AG04450 (cell line): ENCODE measurements at places on chromosomes 12 and 14.

- no peak for DNase-seq
These were observed 59.6 kb downstream of the CACNA1C start for GRCh38 chr12:2112401-2112800.

GRCh38 chr14:53055003-53055402, 98.1 kb downstream of the DDHD1 start:
- peak; percentile 42 for DNase-seq

- DNase-seq, result no peak
These were observed 8.1 kb upstream of the SNRNP35 start for GRCh38 chr12:123449856-123450255.

GRCh38 chr12:24617471-24617870, 331.4 kb downstream of the BCAT1 start:
- no peak for DNase-seq

- no peak for DNase-seq
These were observed 12.3 kb upstream of the RTRAF start for GRCh38 chr14:51977075-51977474.

GRCh38 chr14:60647837-60648248, 1.4 kb downstream of the SIX1 start:
- no peak for DNase-seq

GRCh38 chr12:84641940-84642545, 270.6 kb downstream of the SLC6A15 start:
- no peak for DNase-seq

- no peak for DNase-seq
These were observed 7.0 kb downstream of the IFI27L2 start for GRCh38 chr14:94122438-94122837.

- DNase-seq, result no peak
These were observed 25.1 kb upstream of the WNK1 start for GRCh38 chr12:727321-727720.

GRCh38 chr12:120342175-120343038, 14.8 kb upstream of the PLA2G1B start:
- no peak for DNase-seq

DNA sequence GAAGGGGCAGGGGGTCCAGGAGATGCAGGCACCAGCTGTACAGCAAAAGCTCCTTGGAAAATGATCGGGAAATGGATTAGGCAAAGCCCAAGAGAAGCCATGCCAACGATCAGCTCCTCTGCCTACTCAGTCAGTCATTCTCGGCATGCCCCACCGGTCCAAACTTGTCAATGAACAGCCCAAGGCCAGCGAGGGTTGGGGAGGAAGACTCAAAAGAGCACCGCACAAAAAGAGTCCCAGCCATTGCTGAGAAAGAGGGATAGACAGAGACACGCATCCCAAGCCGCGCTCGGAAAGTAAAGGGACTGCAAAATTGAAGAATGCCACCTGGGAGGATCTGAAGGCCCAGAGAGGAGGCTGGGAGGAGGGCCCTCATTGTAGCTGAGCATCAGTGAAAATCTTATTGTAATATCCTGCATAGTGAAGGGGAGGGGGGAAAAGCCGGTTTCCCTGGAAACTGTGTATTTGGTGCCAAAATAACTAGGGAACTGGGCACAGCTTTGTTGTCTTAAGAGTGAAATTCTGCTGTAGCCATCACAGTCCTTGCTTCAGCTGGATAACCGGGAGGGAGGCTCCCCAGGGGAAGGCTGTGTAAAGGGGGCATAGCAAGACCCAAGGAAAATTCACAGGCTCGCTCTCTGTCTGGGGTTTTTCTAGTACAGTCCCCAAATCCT, 4.7 kb downstream of the KDM2B start:
- DNase-seq, result no peak

DNA sequence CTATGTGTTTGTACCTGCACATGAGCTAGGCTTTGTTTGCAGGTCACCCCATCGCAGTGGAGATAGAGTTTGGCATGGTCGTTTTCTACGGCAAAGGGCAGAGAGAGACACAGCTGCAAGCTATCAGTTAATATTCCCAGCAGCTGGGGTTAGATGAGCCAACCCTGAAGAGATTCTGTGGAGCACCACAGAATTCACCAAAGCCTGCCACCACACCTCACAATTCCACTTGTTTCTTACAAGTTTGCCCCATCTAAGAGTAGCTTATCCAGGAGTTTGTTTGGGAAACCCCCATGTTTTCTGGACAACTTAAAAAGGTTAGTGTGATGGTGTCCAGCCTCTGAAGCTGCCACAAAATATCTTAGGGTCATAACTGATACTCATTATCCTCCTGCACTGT, 20.0 kb upstream of the HIF1A start:
- no peak for DNase-seq

DNA sequence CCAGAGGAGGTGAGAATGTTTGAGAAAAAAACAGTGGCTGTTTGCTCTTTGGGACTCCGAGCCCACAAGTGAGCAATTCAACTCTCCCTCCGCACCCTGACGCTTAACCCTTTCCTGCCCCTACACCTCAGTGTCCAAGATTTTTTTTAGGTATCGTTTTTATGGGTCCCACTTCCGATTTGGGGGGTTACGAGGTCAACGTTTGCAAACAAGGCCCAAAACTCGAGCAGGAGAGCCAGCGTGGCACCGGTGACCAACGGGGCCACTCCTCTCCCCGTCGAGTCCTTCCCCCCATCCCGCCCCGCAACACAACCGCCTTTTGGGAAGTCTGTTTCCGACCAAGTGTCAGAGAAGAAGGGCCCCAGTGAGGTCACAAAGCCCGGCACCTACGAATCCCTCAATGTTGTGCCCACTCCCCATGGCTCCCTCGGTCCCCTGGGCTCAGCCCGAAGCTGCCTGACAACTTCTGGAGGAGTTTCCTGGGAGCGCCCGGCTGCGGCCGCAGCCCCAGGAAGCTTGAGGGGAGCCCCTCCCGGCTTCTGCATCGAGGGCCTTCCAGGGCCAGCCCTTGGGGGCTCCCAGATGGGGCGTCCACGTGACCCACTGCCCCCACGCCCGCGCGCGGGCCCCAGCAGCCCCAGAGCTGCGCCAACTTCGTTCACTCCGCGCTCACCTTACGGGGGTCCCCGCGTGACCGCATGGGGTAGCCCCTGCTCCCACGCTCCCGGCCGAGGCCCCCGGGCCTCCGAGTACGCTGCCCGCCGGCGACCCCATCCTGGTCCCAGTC, 1.2 kb downstream of the CDK2AP1 start:
- DNase-seq, result no peak
